ENCODE measurements at places on chromosomes 12 and 14.
A peak's percentile ranks its signal among the peaks of the same experiment; 100 is the strongest.

DNA sequence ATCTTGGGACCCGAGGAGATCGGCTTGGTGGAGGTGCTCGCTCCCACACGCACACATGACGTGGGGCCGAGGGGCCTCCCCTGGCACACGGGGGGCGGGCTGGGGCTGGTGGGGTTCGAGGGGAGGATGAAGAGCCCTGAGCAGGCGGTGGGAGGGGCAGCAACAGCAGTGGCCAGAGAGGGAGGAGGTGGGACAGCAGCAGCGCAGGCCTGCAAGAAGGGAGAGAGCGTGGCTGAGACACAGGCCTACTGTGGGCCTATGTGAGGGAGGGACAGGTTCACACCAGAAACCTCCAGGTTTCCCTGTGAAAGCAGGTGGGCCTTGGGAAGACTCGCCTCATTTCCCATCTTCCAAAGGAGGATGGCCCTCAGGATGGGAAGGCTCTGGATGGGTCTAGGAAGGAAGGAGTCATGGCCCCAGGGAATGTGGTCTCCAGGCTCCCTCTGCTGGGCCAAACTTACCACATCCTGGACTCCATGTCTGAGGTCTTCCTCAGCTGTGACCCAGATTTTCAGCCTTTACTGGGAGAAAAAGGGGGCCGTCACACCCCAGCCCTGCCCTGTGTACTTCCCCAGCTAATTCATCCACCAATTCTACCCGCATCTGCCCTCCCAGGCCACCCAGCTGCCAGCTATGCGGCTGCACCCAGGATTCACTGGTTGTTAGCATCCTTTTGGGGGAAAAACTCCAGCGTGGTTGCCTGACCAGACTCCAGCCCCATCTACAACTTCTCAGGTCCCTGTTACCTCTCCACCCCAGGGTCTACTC lies 2.8 kb downstream of the PIANP start:
- peak; percentile 50 for DNase-seq

- DNase-seq, result no peak
These were observed 45.0 kb upstream of the P2RX7 start for GRCh38 chr12:121087467-121088194.

- no peak for DNase-seq
These were observed 84.3 kb upstream of the ANO2 start for GRCh38 chr12:6029401-6029800.

DNA sequence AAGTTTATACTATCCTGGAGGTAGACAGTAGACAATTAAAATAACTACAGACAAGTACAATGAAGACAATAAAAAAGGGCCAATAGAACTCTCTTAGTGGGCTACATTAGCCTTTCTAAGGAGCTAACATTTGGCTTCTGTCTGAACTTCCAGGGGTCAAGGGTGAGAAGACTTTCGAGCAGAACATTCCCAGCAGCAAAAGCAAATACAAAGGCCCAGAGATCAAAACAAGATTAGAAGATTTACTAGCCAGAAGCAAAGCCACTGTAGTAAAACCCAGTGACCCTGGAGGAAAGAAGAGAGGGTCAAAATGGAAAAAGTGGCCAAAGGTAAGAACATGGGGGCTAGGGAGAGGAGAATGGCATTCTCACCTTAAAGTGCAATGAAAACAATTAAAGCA lies 63.2 kb downstream of the ATP2B1 start:
- DNase-seq, result no peak

DNA sequence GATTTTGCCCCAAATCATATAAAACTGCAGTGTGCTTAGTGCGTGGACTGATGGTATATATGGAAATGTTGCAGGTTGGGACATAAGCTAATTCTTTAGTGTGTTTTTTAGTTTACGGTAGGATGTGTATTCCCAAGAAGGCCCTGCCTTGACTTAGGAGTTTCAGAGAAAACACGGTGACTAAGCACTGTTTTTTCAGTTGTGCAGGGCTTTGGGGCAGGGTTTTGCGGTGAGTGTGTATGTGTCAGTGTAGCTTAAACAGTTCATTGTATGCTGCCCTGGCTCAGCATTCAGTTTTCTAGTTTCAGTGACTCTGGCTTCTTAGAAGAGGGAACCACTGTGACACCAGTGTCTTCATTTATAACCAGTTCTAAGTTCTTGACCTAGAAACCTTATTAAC lies 101.2 kb downstream of the AKAP6 start:
- no peak for DNase-seq

DNA sequence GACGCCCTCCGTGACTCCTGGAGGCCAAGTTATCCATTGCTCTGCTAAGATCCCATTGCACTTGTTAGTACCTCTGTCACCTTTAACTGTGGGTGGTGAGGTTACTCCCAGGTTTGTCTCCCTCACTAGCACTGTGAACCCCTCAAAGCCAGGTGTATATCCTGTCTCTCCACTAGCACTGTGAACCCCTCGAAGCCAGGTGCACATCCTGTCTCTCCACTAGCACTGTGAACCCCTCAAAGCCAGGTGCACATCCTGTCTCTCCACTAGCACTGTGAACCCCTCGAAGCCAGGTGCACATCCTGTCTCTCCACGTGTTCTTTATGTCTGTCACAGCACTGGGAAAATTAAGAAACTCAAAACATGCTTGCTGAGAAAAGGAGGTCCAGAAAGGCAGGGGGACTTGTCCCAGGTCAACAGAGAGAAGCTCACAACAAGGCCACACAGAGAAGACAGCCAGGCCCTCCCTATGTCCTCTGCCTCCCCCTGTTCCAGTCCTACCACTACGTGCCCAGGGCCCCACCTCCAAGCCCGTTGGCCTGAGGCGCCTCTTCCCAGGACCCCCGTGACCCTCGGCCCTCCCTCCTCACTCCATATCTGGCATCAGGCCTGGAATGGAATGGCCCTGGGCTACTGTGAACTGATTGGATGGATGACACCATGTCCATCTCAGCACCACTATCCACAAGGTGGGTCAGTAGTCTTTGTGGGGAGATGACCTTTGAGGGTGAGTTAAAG lies 26.4 kb upstream of the FKBP4 start:
- no peak for DNase-seq

GRCh38 chr12:51752234-51752889 lies 96.2 kb downstream of the FIGNL2 start:
- DNase-seq, result no peak

DNA sequence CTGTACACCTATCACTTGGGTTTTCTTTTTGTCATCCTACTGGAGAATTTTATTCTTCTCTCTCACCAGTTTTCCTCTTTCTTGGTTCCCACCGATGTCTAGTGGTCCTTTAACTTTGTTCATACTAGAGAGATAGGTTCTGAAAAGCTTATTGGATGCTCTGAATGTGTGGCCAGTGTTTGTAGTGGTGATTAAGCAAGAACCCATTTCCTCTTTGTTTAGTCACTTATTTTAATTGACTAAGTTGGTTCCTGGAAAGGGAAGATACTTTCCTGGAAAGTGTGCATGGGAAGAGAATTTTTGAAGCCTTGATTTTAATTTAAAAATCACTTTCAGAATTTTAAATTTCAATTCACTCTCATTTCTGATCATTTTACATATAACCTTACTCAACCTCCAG lies 127.2 kb downstream of the OTOGL start:
- DNase-seq, result no peak

- peak; percentile 67 for DNase-seq
These were observed 946 bp downstream of the RNU4-2 start for GRCh38 chr12:120290609-120291305.

DNA sequence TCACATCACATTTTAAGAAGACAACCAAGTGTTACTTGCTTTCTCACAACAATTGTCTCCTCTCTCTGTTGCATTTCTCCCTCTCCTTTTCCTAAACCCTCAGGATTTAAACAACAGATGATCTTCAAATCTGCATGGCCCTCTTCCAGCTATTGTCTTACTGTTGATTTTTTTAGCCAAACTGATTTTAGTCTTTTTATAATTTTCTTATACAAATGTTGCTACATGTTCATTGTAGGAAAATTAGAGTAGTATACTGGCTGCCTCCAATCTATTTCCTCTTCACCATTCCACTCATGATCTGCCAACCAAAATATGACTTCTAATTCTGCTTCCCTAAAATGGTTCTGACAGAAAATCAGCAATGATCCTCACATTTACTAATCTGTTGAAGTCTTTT lies 1.4 kb upstream of the KERA start:
- DNase-seq, result no peak

GRCh38 chr12:105337391-105337790 lies 6.9 kb downstream of the C12orf75 start:
- no peak for DNase-seq

DNA sequence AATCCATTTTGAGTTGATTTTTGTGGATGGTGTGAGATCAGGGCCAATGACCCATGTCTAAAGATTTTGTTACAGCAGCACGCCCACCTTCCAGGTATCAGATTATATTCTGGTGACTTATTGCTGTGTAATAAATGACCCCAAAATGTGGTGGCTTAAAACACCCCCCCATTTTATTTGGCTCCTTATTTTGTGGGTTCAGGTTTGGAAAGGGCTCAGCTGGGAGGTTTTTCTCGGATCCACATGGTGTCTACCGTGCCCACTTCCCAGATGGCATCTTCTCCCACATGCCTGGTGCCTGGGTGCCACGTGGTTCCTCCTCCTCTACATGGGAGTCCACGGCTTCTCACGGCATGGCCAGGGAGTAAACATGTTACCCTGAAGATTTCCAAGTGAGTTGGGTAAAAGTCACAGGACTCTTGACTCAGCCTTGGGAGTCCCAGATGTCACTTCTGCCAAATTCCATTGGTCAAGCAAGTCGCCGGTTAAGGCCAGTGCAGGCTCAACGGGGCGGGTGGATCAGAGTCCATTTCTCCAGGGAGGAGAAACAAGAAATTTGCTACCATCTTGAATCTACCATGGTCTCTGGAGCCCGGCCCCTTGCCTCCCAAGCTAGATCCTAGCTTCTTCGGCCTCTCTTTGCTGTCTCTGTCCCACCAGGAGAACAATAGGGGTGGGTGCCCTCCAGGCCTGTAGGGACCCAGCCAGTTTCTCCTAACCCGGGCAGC lies 214.3 kb downstream of the KIF26A start:
- no peak for DNase-seq

DNA sequence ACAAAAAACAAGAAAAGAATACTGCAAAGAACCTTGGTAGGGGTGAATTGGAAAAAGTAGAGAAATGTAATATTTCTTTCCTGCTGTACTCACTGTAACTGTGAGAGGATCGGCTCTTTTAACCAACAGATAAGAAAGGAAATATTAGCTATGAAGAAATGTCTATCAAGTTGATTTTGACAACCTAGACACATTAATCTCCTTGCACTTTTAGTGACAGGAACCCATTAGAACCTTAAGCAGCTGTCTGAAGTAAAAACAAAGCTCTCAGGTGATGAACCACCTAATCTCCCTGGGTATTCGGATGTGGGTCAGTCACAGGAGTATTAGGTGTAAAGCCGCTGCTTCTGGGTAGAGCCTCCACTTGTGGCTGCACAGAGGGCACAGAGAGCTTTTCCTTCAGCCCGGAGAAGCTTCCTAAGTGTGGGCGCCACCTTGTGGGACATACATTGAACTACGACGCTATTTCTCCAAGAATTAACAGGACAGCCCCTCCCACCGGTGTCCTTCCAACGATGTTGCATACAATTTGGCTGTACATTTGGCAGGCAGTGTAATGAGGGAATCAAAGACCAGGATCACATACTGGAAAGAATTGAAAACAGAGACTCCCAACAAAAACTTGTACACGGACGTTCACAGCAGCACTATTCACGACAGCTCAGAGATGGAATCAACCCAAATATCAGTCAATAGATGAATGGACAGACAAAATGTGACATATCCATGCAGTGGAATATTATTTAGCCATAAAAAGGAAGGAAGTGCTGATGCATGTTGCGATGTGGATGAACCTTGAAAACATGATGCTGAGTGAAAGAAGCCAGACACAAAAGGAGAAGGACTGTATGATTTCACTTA lies 28.9 kb upstream of the MAPKAPK5 start:
- peak; percentile 81 for DNase-seq

GRCh38 chr12:21801522-21802288 lies 27.2 kb upstream of the KCNJ8 start:
- DNase-seq, result no peak

GRCh38 chr14:63616015-63616414 lies 25.7 kb downstream of the WDR89 start:
- DNase-seq, result no peak

GRCh38 chr14:95286645-95287044 lies 33.1 kb downstream of the CLMN start:
- DNase-seq, result no peak

GRCh38 chr12:38386205-38386985 lies 69.8 kb downstream of the ALG10B start:
- no peak for DNase-seq

- DNase-seq, result no peak
These were observed 32.7 kb upstream of the AKAP6 start for GRCh38 chr14:32296366-32296765.

DNA sequence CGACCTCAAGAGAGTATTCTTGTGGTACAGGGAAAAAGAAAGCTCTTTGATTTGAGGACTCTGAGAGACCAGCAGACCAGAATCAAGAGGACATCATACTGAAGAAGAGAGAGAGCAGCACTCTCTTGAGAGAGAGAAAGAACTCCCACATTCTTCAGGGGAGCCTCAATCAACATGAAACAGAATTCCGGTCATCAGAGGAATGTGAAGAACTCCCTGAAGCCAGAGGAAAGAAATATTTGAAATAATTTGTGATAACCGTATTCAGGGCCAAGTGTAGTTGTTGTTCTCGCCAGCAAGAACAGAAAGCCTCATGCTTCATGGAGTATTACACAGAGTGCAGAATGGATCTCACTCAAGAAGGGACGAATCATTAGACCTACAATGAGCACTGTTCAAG lies 363.8 kb upstream of the TMEM132C start:
- DNase-seq, result no peak

DNA sequence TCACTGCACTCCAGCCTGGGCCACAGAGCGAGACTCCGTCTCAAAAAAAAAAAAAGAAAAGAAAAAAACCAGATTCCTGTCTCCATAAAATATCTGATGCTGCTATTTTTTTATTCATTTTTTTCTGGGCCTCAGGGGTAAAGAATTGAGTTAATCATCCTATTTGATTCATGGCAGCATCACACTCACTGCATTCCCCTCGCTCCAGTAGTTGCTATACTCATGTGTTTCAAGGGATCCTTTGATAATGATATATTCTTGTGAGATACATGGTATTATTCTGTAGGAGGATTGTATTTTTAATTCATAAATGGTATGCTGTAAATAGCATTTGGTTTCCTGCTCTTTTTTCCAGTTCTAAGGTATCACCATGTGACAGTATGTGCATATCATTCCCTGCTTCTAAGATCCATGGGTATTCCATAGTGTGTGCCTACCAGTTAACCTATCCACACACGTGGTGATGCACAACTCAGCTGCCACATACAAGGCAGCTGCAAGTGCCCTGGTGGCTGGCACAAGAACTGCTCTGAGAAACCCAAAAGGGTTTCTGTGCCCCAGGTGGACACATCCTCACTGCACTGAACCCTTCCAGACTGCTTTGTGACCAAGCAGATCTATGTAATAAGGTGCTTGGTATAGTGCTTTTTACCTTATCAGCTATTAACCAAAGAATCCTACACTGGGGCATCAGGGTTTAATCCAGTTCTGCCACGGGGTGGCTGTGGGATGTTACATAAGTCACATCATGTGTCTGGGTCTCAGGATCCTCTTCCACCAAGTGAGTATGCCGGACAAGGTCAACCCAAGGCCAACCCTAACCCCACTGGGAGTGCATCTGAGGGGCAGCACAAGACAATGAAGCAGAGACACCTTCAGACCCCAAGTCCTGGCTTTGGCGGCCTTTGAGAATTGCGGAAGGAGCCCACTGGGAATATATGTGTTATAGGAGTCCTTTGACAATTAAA lies 74.6 kb downstream of the ZFP36L1 start:
- DNase-seq, result no peak

GRCh38 chr12:32437095-32437515 lies 37.7 kb downstream of the FGD4 start:
- DNase-seq, result no peak

Data from NCI-H146 (cell line).